ENCODE measurements at places on chromosomes 16 and 17.

- peak; percentile 74 for DNase-seq
Measured at GRCh38 chr17:48719642-48720265, 2.6 kb downstream of the PRAC1 start.

DNA sequence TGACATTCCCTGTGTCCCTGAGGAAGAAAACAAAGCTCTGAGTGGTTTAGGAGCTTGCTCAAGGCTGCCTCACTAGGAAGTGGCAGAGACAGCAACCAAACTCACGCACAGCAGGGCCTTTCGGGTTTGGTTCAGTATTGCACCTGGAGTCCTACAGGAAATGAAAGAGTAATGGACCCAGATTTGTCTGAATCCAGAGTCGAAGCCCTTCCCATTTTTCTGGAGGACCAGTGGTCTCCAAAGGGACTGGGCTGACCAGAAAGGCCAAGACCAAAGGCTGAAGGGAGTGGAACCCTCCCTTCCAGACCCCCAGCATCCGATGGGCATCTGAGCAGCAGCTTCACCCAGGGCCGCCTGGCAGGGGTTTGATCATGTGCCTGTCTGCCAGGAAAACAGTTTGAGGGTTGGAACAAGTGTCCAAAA is 85.5 kb upstream of the RPL38 start:
- no peak for DNase-seq

- no peak for DNase-seq
Measured at GRCh38 chr17:29572691-29573557, 4.4 kb downstream of the TP53I13 start.

GRCh38 chr17:56912105-56912999 is 1.5 kb downstream of the TRIM25 start:
- DNase-seq, result no peak

DNA sequence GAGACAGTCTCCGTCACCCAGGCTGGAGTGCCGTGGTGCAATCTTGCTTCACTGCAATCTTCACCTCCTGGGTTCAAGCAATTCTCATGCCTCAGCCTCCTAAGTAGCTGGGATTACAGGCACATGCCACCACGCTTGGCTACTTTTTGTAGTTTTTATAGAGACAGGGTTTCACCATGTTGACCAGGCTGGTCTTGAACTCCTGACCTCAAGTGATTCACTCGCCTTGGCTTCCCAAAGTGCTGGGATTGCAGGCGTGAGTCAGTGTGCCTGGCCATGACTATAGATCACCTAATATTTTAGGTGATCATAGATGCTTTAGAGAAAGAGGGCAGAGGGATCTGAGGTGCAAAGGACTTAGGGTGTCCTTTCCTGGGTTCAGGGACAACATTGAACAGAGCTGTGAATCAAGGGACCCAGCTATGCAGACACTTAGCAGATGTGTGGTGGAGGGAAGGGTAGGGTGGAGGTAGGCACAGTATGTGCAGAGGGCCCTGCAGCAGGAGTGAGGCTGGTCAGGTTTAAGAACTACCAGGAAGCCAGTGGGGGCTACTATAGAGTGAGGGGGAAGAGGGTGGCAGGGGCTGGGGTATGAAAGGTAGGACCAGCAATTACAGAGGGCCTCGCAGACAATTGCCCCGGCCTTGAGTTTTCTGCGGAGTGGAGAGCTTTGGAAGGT is 116.5 kb downstream of the CMIP start:
- no peak for DNase-seq

Data from iPS DF 19.7 (cell line).